HepG2 (cell line): ENCODE measurements at places on chromosomes 13 and 19. TPM values are rescaled to one million over a fixed set of nuclear protein-coding genes. Genes with fewer than 3 reads are reported as not detected.

The CCDC169 gene
- 0.33 and 0.38 TPM in 2 replicates for total RNA-seq

- no peak overlapping the region for H3K4me3 ChIP-seq
- no peaks in the 10 kb centered on the region; the same call in 1 of the 2 replicates for H3K27me3 ChIP-seq
- no peaks in the 10 kb centered on the region for H3K36me3 ChIP-seq
- no peak overlapping the region for H3K27ac ChIP-seq
- 0 out of 2 replicates have a peak, but pooled peaks cover 11% of the 10 kb centered on the region for H3K4me1 ChIP-seq
- DNase-seq, result no peak
These were observed 11.5 kb upstream of the ZNF606 start for GRCh38 chr19:58014141-58014540.

DNA sequence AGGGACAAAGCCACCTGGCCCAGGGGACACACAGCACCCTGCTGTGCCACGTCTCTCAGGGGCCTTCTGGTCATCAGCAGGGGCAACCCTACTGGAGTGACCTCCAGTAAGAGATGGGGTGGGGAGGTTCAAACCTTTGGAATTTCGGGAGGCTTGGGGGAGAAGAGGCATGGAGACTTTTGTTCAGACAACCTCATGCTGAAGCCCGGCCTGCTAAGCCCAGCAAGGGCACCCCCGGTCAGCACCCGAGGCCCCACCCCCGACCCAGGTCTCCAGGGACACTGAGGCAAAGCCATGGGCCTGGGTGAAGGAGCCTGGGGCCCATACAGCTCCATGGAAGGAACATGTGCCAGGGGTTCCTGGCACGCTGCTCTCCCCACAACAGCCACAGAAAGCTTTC, 23.3 kb downstream of the ZNF787 start:
- no peak overlapping the region for H3K4me3 ChIP-seq
- no peaks in the 10 kb centered on the region for H3K27me3 ChIP-seq
- H3K36me3 ChIP-seq, result peaks cover 41% of the 10 kb centered on the region
- DNase-seq, result no peak
- H3K4me1 ChIP-seq, result no peaks in the 10 kb centered on the region

- no peak for DNase-seq
- no peak overlapping the region for H3K27ac ChIP-seq
- peaks cover 10% of the 10 kb centered on the region; the same call in 1 of the 2 replicates for H3K4me1 ChIP-seq
- no peak overlapping the region for H3K4me3 ChIP-seq
- no peaks in the 10 kb centered on the region for H3K36me3 ChIP-seq
These were observed 69.8 kb upstream of the STARD13 start for GRCh38 chr13:33355201-33355895.

GRCh38 chr19:14540741-14541525, 11.5 kb downstream of the TECR start:
- no peak for DNase-seq
- H3K27me3 ChIP-seq, result no peaks in the 10 kb centered on the region
- no peak overlapping the region for H3K27ac ChIP-seq
- H3K4me3 ChIP-seq, result no peak overlapping the region
- H3K4me1 ChIP-seq, result peaks cover 9% of the 10 kb centered on the region
